ENCODE measurements at places on chromosomes 4 and X. TPM values are rescaled to one million over a fixed set of nuclear protein-coding genes. Genes with fewer than 3 reads are reported as not detected.
A peak's percentile ranks its signal among the peaks of the same experiment; 100 is the strongest.

DNA sequence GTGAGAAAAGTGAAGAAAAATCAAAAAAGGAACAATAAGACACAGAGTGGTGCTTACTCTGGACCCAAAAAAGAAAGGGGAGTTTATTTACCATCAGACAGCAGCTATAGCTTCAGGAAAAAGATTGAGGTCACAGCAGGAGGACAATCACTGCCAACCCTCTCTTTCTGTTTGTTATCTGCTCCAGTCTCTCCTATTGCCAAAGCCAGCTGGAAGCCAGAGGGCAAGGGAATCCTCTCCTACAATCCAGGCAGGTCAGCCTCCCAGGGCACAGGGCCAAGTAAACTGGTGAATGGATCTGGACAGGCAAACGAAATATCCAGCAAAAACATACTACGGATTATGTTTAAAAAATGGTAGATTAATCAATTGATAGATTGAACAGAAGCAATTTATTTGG, 306.9 kb upstream of the SLIT2 start:
- DNase-seq: no peak

DNA sequence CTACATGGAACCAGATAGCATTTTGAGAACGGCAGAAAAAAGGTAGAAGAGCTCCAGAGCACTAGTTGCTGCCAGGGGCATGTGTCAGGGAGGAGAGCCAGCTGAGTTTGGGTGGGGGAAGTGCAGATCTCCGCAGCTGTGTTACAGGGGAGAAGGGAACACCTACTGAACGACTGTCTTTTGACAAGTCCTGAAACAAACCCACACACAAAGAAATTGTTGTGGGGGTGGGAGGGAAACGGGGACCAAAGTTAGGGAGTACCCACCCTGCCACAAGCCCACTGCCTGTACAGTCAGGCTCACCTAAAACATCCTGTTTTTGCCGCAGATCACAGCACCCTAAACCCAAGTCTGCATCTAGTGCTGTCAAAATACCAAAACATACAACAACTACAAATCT, 55.5 kb downstream of the LEF1 start:
- DNase-seq: peak; percentile 90

- DNase-seq: no peak
Observed at GRCh38 chrX:16882169-16882568, 12.0 kb upstream of the RBBP7 start.

- no peak for DNase-seq
Observed at GRCh38 chr4:186537843-186538521, 17.4 kb downstream of the MTNR1A start.

DNA sequence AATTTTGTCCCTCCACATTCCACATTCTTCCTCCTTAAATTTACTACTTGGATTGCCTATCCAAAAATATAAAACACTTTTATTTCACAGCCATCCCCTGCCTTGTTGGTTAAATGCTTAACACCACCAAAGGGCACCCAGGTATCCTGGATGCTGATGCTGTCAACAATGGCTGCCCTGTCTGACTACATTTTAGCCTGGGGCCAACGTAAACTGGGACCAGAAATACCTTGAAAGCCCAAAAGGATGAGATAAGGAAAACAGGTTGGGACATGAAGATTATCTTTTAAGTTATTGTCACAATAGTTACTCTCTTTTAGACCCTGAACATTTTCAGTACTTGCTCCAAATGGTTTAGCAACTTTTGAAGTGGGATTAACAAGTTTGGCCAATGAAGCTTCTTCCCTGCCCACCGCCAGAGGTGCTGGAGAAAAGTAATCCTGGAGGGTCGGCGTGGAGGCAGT, 775 bp upstream of the YIPF6 start:
- DNase-seq: no peak

DNA sequence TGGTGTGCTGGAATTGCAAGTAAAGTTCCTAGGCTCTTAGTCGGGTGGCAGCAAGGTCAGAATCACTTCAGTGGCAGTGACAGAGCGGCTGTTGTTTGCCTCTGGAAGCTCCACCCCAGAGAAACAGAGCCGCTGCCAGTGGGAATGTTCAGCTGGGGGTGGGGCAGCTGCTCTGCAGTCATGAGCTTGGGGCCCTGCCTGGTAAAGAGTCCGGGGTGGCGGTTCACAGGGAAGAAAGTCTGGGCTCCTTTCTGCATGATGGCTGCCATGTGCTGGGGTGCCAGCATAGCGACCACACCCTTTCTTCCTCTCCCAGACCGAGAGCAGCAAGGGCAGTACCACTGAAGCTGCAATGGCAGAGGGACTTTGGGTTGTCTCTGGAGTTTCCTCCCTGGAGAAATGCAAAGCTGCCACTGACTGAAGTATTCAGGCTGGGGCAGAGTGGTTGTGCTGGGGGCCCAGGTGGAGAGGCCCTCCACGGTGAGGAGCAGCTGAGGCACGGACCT, 108.8 kb upstream of the CENPE start:
- no peak for DNase-seq

DNA sequence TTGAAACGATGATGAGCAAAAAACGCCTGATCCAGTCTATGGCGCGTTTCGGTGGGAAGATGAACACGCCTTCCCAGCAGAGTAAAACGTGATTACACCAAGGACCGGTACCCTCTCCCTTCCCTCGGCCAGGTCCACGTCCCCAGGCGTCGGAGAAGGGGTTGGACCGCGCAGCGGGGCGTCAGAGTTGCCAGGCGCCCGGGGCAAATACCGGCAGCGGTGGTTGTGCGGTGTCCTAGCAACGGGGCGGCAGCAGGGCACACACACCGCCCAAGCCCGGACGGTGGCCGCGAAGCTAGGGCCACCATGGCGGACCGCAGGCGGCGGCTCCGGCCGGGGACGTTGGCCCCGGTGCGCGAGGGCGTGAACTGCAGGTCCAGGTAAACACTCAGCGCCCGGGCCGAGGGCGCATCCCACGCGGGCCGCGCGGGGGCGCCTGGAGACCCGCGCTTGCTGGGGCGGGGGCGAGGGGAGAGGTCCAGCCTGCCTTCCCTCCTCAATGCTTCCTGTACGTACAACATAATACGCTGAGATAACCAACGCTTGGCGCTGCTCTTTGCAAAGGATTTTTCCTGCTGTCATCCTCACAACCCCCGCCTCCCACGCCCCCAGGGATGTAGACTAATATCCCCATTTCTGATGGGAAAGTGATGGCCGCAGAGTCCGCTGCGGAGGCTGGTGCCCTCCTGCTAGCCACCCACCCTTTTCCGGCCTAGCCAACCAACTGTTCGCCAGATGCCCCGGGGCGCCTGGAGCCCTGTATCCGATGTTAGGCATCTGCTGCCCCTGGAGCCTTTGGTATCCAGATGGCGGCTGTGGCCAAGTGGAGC, at the start of gene FAM47E:
Gene FAM47E, plus strand, starts transcription at position 281 of the 830 bp plus-strand sequence. Its CDS starts 26 bp downstream, at position 307.
- DNase-seq: peak; percentile 15

GRCh38 chr4:7932287-7932686, 7.4 kb downstream of the AFAP1 start:
- no peak for DNase-seq

ARAP2 gene
- 44.2 TPM for polyA plus RNA-seq

UGT2B10 gene
- polyA plus RNA-seq: not detected

CXCL6 gene
- not detected for polyA plus RNA-seq

INTS6L gene
- polyA plus RNA-seq: 5.4 TPM

Data from CD8-positive, alpha-beta memory T cell (primary cell).